Ascending aorta (tissue), 2 donors: ENCODE measurements at places on chromosomes 5 and 9.

- no peaks in the 10 kb centered on the region for H3K4me1 ChIP-seq
- H3K4me3 ChIP-seq = no peak overlapping the region
- DNase-seq = no peak
- H3K27ac ChIP-seq = no peak overlapping the region
Measured at GRCh38 chr9:124688238-124688904, 82.7 kb downstream of the NR6A1 start.

- H3K4me1 ChIP-seq = no peaks in the 10 kb centered on the region
- H3K4me3 ChIP-seq = no peak overlapping the region
- H3K27ac ChIP-seq = no peak overlapping the region
- no peaks in the 10 kb centered on the region for H3K27me3 ChIP-seq
- DNase-seq = no peak
Measured at GRCh38 chr5:97276474-97277120, 93.5 kb upstream of the RIOK2 start.

GRCh38 chr5:8824371-8824770, 721.5 kb downstream of the SEMA5A start:
- H3K27ac ChIP-seq = no peak overlapping the region
- H3K27me3 ChIP-seq = no peaks in the 10 kb centered on the region
- no peak overlapping the region for H3K4me3 ChIP-seq
- H3K36me3 ChIP-seq = no peaks in the 10 kb centered on the region
- H3K4me1 ChIP-seq = no peaks in the 10 kb centered on the region

- DNase-seq = no peak
- H3K4me3 ChIP-seq = peak overlapping the region; percentile 75
- H3K4me1 ChIP-seq = peaks cover 38% of the 10 kb centered on the region
- no peaks in the 10 kb centered on the region for H3K36me3 ChIP-seq
- H3K27ac ChIP-seq = peak overlapping the region; percentile 84
Measured at GRCh38 chr9:70257502-70257901, 1.3 kb upstream of the SMC5 start.

DNA sequence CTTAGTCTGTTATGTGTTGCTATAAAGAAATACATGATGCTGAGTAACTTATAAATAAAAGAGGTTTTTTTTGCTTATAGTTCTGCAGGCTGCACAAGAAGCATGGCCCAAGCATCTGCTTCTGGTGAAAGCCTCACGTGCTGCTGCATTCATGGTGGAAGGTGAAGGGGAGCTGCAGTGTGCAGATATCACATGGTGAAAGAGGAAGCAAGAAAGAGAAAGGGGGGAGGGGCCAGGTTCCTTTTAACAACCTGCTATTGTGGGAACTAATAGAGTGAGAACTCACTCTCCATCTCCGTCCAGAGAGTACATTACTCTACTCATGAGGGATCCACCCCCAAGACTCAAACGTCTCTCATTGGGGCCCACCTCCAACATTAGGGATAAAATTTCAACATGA, 12.5 kb upstream of the PARP8 start:
- no peak overlapping the region for H3K4me3 ChIP-seq
- no peaks in the 10 kb centered on the region for H3K36me3 ChIP-seq
- no peaks in the 10 kb centered on the region for H3K27me3 ChIP-seq

GRCh38 chr5:114898602-114899001, 271.1 kb downstream of the TRIM36 start:
- H3K27me3 ChIP-seq = no peaks in the 10 kb centered on the region
- no peak for DNase-seq
- no peaks in the 10 kb centered on the region for H3K4me1 ChIP-seq
- H3K36me3 ChIP-seq = no peaks in the 10 kb centered on the region

GRCh38 chr5:58075907-58076306, 384.0 kb downstream of the PLK2 start:
- H3K4me3 ChIP-seq = no peak overlapping the region
- no peak overlapping the region for H3K27ac ChIP-seq
- H3K27me3 ChIP-seq = no peaks in the 10 kb centered on the region
- peaks cover 13% of the 10 kb centered on the region for H3K4me1 ChIP-seq
- no peaks in the 10 kb centered on the region for H3K36me3 ChIP-seq

DNA sequence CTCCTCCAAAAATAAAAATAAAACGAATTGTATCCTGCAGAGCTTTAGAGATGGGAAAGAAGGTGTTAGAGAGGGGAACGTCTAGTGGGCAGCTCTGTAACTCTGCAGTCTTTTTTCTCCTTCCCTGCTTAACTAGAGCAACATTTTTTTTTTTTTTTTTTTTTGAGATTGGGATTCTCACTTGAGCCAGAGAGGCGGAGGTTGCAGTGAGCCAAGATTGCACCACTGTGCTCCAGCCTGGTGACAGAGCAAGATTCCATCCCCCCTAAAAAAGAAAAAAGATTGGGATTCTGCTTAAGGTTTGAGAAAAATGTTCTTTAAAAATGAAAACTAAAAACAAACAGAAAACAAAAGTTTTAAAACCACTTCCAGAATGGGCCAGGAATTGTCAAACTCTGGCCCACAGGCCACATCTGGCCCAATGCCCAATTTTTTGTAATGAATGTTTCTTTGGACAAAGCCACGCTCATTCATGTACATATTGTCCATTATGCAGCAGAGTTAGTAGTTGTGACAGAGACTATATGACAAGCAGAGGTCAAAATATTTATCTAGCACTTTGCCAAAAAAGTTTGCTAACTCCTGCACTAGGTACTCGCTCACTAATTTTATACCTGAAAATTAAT, 98.5 kb downstream of the ZCCHC7 start:
- no peaks in the 10 kb centered on the region for H3K27me3 ChIP-seq
- H3K4me1 ChIP-seq = no peaks in the 10 kb centered on the region
- no peaks in the 10 kb centered on the region for H3K36me3 ChIP-seq
- no peak overlapping the region for H3K4me3 ChIP-seq

GRCh38 chr9:97517331-97518089, 16.0 kb downstream of the TMOD1 start:
- peaks cover 13% of the 10 kb centered on the region for H3K4me1 ChIP-seq
- H3K27ac ChIP-seq = peak overlapping the region; percentile 87
- no peak overlapping the region for H3K4me3 ChIP-seq
